ENCODE measurements at places on chromosomes 16 and 17.

GRCh38 chr17:50348522-50349242 lies 2.8 kb downstream of the XYLT2 start:
- DNase-seq = no peak

DNA sequence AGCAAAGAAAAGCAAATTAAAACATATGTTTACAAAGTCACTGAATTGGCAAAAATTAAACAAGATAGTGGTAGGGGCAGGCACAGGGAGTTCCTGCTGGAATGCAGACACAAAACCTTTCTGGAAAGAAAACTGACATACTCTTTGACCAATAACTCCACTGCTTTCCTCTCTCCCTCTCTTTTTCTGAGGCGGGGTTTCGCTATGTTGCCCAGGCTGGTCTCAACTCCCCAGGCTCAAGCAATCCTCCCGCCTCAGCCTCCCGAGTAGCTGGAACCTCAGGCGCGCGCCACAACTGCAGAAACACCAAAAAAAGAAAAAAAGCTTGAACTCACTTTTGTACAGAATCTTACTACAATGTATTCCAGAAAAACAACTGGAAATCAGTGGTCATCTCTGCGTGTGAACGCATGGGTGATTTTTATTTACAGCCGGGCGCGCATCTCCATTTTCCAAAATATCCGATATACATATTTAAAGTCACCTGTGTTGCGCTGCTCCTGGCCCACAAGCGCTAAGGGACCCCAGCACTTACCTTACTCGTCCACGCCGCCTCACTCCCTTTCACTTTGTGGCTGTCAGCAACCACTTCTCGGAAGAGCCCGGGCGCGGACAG lies 480 bp downstream of the TXNL4B start:
- no peak for DNase-seq

DNA sequence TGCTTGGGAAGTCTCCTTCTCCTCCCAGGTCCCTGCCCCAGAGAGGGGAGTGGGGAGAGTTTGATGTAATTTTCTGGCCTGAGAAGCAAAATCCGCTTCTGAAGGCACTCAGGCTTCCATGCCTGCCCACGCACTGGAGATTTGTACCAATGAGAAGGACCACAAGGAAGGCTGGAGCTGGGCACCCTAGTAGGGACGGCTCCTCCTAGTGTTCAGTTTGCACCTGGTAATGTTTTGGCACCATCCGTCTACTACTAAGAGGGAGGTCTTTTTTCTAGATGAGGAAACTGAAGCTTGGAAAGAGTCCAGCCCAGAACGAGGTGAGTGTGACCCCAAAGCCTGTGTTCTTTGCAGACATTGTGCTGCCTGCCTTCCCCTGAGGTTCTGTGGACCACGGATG lies 83.6 kb upstream of the NLRP1 start:
- DNase-seq = no peak

- DNase-seq = no peak
These were observed 127.0 kb upstream of the MON1B start for GRCh38 chr16:77064037-77064436.

DNA sequence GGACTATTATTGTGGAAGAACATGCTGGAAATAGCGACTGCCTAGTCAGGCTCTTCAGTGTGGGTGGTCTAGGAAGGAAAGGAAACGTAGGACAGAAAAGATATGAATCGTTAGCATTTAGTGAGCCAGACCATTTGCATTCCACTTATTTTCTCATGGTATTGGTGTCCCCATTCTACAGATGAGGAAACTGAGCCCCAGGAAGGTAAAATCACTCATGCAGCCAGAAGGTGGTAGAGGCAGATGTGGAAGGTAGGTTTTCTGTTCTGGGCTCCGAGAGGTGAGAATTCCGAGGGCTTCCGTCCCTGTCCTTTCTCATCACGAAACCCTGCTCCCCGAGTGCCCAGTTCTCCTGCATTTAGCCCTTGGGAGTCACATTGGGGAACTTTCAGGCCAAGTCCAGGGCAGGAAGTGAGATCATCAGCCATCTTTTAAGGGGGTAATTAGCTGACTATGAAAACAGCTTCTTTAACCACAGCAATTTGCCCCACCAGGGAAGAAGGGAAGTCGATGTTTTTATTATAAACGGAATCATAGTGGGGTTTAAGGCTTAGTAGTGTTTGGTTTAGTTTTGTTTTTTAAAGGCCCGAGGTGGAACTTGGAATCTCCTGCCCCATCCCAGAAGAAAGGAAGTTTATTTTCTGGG lies 110.7 kb upstream of the IRX3 start:
- DNase-seq = no peak

GRCh38 chr17:4425398-4425797 lies 8.3 kb upstream of the SPNS3 start:
- DNase-seq = no peak

GRCh38 chr17:79465681-79466025 lies 145.2 kb downstream of the RBFOX3 start:
- no peak for DNase-seq

DNA sequence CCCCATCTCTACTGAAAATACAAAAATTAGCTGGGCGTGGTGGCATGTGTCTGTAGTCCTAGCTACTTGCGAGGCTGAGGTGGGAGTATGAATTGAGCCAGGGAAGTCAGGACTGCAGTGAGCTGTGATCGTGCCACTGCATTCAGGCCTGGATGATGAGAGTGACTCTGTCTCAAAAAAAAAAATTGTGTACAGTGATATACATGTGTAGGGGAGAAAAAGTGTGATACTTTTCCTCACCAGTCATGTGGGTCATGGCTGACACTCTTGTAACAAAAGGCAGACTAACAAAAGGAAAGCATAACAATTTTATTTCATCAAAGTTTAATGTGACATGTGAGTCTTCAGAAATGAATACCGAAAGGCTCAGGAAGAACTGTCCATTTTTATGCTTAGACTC lies 2.0 kb upstream of the ABCC12 start:
- no peak for DNase-seq

DNA sequence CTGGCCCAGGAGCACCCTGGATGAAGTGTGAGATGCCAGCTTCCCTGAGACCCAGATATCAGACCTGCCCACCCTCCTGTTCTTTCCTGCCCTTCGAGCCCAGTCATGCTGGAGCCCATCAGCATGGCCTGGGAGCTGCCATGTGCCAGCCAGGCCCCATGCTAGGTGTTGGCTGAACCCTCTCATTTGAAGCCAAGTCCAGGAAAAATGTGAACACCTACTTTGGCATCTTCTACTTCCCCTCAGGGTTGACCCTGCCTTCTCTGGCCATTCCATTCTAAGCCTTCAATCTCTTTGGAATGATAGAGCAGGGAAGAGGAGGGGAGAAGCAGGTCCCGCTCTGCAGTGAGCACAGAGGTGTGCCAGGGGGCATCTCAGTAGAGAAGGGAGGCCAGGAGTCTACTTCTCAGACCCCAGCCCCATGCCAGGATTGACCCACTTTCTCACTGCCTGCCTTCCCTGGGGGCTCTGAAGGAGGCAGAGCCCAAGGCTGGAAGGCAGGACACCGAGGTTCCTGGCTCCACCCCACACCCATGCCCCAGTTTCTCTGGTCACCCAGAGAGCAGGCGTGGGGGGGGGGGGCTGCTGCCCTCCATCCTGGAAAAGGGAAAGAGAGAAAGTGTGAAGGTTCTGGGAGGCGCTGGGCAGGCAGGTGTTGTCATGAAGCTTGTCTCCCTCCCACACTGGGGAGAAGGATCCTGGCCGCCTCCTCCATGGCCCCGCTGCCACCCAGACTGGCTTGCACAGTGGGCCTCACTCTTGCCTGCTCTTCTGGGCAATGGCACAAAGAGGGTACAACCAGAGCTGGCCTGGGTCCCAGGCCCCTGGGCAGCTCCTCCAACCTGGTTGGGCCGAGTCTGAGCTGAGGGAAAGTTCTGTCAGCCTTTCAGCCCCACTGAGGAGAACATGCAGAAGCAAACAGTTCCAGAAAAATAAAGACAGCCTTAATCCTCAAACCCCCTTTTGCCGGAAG lies 9.3 kb downstream of the HDAC5 start:
- no peak for DNase-seq

- DNase-seq = no peak
These were observed 19.0 kb downstream of the MEAK7 start for GRCh38 chr16:84485255-84486010.

- DNase-seq = no peak
These were observed 1.1 kb downstream of the TCAP start for GRCh38 chr17:39666231-39666600.

GRCh38 chr17:14813649-14814370 lies 451.3 kb downstream of the PMP22 start:
- no peak for DNase-seq

Data from hematopoietic multipotent progenitor cell treated with erythropoietin and hydrocortisone succinate and interleukin-3 and kit ligand, for 15 days (in vitro differentiated cells).